SK-N-MC (cell line): ENCODE measurements at places on chromosomes 11 and 22.

GRCh38 chr11:74085542-74085892 is 76.6 kb upstream of the UCP3 start:
- DNase-seq, result no peak

- peak; percentile 1 for DNase-seq
Observed at GRCh38 chr11:116379185-116379828, 393.5 kb downstream of the BUD13 start.

DNA sequence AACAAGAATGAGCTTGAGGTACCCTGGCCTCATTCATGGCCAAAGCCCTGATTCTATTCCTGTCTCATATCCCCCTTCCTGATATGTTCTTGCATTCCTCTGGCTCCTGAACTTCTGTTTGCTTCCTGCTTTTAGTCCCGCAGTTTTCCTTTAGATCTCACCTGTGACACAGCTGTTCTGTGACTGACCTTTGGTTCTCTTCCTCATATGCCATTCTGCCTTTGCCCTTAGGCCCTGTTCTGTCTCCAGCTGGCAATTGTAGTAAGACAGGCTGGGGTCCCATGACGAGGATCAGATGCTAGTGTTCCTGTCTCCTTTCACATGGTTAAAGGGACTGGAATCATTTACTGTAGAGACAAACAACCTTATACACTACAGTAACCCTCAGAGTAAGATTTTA is 59.0 kb upstream of the PDE3B start:
- no peak for DNase-seq

GRCh38 chr11:118953265-118953664 is 2.8 kb upstream of the UPK2 start:
- DNase-seq, result no peak

- no peak for DNase-seq
Observed at GRCh38 chr22:46547179-46547882, 9.9 kb upstream of the CELSR1 start.
